ENCODE measurements at places on chromosomes 2 and 18. TPM values are rescaled to one million over a fixed set of nuclear protein-coding genes. Genes with fewer than 3 reads are reported as not detected.

Gene CD8A
- under 0.01 TPM for total RNA-seq

Gene BOLL
- not detected for total RNA-seq

Gene CDCA7
- total RNA-seq = 3.1 TPM

Gene GTF2A1L
- total RNA-seq = not detected

Gene PLEKHA3
- total RNA-seq = 7.2 TPM

Gene CXCR2
- total RNA-seq = 0.48 TPM

Gene KYNU
- total RNA-seq = 41.1 TPM

Gene SULT1C4
- 4.8 TPM for total RNA-seq

Gene B3GNT7
- 1.7 TPM for total RNA-seq

Gene PRPF40A
- total RNA-seq = 130 TPM

Gene TLX2
- total RNA-seq = not detected

Data from tracheal epithelial cell (primary cell).